Central memory CD4-positive, alpha-beta T cell (primary cell): ENCODE measurements at places on chromosomes 3 and 15.

DNA sequence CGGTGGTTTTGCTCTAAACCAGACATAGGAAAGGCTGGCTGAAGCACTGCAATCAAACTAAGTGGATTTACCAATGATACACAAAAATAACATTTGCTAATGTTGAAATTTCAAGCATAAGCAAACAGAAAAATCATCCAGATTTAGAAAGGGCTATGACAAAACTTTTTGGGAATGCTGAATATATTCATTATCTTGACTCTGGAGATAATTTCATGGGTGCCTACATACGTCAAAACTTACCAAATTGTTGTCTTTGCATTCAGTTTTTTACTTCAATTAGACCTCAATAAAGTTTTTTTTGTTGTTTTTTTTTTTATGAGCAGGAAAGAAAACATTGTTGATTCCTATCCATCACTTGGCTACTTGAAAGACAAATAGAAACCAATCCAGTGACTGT, 140.8 kb downstream of the NR2E3 start:
- no peak for DNase-seq

DNA sequence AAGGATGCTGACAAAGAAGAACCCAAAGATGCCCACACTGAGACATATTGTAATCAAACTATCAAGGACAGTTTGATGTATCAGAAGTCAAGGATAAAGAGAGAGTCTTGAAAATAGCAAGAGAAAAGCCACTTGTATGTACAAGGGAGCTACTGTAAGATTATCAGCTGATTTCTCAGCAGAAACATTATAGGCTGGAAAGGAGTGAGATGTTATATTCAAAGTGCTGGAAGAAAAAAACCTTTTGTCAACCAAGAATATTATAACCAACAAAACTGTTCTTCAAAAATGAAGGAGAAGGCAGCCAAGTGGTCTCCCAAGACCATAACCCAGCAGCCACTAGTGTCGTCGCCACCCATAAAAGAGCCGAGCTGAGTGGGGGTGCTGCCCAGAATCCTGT, 93.2 kb downstream of the KLF13 start:
- no peak for DNase-seq

GRCh38 chr15:91710080-91710698, 143.3 kb upstream of the SLCO3A1 start:
- DNase-seq: no peak

- DNase-seq: no peak
These were observed 223.4 kb upstream of the IL12A start for GRCh38 chr3:159765030-159765859.

DNA sequence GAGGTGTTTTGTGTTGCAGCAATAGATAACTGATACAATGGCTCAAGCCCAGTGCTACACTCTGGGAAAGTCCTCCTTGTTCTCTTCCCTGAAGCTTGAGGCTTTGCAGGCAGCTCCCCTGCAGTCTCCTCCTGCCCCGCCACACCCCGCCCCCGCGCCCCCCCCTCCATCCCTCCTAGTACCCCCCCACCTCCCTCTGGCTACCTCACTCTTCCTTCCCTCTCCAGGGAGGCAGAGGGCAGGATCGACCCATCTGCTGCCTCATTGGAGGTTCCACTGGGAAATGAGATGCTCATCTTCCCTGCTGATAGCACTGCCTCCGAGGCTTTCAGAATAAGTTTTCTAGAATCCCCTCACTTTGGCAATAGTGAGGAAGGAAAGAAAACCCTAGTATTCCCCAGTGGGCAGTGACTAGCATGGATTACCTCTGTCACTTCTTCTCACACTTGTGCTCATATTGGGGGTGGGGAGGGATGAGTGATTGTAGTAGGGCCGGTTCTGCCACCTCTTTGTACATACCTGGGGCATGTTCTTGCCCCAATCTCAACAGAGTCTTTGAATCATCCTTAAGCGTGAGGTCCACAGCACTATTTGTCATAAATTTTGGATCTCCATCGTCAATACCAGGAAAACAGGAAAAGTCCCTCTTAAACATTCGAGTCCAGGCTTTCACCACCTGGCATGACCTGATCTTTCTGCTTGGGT, 16.3 kb upstream of the RAB7A start:
- DNase-seq: no peak

GRCh38 chr15:59232476-59232875, 25.8 kb downstream of the LDHAL6B start:
- no peak for DNase-seq

DNA sequence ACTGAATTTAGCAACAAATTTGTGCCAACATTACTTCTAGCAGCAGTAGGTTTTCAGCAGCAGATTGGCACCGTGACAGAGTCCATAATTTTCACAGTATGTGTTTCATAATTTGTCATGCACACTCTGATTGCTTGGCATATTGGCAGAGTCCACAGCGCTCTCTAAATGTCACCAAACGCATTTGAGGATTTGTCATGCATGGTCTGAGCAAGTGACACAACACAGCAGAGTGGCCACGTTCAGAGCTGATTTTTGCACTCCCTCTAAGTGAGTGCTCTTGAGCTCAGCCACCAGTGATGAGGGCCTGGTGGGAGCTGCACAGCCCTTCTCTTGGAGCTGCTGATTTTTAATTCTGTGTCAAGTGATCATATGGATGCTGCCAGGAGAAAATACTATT, 1270.8 kb downstream of the ROBO1 start:
- DNase-seq: no peak

GRCh38 chr3:46884929-46885328, 7.4 kb downstream of the PTH1R start:
- no peak for DNase-seq

DNA sequence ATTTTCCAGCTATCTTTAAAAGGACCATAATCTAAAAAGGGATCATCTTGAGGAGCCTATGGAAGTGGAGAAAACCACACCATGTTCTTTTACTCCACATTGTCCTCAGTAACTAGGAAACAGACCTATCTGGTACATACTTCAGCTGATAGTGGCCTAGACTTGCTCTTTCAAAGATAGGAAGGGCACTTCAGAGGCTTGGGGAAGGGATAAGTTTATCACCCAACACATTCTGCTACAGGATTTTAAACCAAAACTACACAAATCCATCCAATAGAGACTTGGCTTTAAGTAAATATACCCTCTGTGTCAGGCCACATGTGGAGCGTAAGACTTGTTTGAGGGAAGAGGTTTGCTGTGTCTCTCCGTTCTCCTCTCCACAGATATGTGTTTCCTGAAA, 35.4 kb downstream of the CP start:
- DNase-seq: no peak

DNA sequence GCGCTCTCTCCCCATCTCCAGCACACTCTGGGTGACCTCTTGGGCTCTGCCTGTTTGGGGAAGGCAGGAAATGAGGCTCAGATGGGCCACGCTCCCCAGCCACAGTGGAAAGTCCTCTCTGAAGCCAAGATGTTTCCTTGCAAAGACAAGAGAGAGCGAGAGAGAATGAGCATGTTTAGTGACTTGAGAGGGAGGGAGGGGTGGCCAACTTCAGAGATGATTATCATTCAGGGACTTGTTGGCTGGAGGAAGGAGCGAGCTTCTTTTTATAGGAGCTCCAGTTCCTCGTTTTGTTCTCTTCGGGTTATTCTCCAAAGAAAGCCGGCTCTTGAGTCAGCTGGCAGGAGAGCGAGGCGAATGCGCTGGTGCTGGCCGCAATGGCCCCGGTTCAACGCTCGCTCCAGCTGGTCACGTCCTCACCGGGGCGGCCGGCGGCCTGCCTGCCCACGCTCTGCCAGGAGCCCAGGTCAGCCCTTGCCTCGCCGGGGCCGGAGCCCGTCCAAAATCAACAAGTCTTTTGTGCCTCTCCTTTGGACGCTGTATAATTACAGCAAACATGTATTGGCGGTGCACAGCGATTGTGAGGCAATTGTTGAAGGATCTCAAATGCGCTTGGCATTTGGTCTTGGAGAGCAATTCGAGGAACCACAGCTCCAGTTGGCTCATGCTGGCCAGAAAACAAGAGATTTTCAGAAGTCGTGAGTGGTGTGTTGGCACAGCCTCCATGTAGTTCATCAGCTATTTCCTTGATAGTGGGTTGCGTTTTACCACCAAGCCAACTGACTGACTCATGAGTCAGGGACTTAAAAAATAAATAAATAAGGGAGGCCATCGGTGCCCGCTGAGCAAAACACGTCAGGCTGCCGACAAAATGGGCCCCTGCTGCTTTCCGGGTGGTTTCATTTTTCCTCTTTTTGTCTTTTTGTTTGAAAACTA, 288.6 kb downstream of the UACA start:
- DNase-seq: no peak

DNA sequence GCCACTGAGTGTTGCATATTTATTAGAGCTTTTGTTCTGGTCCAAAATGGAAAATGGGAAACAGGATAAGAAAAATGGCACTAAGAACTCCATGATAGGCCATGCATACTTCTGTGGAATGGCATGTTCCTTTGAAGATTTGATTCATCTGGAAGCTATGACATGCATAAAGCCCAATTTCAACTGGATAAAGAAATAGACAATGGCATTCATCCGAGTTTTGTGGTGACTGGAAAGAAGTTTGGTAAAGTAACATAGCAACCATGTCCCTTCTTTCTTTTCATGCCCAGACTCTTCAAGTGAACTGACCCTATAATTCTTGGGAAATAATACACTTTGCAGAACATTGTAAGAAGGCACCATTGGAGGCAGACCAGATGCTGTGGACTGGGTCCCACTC, 368.4 kb upstream of the IL12A start:
- DNase-seq: no peak

GRCh38 chr15:59993950-59994401, 10.1 kb upstream of the FOXB1 start:
- no peak for DNase-seq

DNA sequence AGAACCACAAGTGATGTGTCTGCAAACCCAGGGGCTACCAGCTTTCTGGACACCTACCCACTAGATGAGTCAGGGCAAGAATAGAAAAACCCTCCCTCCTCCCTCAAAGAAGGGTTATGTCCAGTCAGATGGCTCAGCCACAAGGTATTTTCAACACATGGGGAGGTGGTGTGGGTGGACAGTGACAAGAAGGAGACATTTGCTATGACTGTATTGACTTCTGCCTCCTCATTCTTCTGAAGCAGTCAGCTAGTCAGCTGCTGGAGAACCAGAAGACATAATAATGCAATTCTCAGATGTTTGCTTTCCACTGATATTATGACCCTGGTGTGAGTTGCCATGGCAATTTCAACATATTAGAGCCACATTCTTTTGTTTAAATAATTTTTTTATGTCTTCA, 66.7 kb upstream of the GOLGA8B start:
- no peak for DNase-seq

- DNase-seq: no peak
These were observed 23.0 kb downstream of the NMNAT3 start for GRCh38 chr3:139654637-139655365.

GRCh38 chr15:75431270-75431669, 20.2 kb downstream of the SIN3A start:
- no peak for DNase-seq

- DNase-seq: no peak
These were observed 279.0 kb downstream of the OXSM start for GRCh38 chr3:26068890-26069289.

DNA sequence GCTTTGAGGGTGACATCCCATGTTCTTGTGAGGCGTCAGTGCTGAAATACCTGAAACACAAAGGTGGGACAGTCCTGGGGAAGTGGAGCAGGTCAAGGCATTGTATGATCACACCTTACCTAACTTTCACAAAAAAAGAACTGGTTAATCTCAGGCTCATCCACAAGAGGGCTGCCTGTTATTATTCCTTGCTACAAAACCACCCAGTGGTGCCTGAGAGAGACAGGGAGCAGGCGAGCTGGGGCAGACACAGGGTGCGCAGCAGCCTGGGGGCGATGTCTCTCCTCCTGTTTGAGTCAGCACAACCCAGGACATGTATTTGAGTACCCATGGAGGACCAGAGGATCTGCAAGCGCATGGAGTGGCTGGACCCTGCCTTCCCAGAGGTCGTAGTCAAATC, 316.8 kb upstream of the ATP10A start:
- DNase-seq: no peak

GRCh38 chr3:1007866-1008265, 85.0 kb upstream of the CNTN6 start:
- no peak for DNase-seq

- DNase-seq: no peak
These were observed 268.4 kb upstream of the ROPN1 start for GRCh38 chr3:124260206-124260915.

DNA sequence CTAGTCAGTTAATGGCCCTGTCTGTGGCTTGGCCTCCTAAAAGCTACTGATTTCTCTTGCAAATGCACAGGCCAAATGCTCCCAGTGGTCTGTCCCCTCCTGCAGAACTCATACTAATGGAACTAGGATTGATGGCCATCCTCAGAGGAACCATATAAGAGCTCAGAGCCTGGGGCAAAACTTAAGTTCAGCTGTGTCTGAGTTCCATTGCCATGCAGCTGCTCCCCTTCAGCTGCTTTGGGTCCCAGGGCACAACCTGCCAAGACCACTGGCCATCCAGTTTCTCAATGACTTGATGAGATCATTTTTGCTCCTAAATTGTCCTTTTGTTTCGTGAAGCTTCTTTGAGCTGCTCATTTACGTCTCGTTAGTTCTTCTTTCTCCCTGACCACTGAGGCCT, 529.5 kb upstream of the TBL1XR1 start:
- DNase-seq: no peak

DNA sequence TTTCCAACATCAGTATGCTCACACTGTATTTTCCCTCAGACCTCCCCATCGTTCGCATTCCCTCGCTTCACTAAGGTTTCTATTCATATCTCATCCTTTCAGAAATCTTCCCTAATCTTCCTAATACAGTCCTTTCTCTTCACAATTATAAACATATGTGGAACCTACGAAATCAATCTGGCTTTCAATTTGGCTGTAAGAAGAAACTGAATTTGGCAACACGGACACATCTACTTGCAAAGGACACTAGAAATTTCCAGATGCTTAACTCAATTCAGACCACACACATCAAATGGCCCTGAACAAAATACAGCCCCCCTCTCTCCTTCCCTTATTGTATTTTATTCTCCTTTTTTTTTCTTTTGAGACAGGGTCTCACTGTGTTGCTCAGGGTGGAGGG, 39.1 kb upstream of the TM4SF19 start:
- DNase-seq: no peak

- peak; percentile 21 for DNase-seq
These were observed 64.6 kb downstream of the EFL1 start for GRCh38 chr15:82197733-82198594.

- peak; percentile 31 for DNase-seq
These were observed 452 bp downstream of the TMEM158 start for GRCh38 chr3:45225465-45226205.

- no peak for DNase-seq
These were observed 214.4 kb downstream of the ABHD5 start for GRCh38 chr3:43905157-43905556.

DNA sequence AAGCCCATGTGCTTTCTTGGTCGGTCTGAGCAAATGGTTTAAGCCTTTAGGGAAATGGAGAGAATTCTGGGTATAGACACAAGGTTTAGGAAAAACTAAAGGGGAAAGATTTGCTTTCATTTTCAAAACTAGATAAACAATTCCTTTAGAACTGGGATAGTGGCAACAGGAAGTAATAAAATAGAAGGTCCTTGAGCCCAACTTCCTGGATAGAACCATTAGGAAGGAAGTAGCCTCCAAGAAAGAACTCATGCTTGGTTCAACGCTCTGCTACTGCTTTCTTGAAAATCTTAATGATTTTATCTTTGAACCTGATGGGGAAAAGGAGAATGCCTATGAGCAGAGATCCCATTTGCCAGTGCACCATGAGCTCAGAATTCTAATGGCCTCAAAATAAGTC, 147.0 kb upstream of the THRB start:
- no peak for DNase-seq
